ENCODE measurements at places on chromosomes 16 and 17. TPM values are rescaled to one million over a fixed set of nuclear protein-coding genes. Genes with fewer than 3 reads are reported as not detected.

DNA sequence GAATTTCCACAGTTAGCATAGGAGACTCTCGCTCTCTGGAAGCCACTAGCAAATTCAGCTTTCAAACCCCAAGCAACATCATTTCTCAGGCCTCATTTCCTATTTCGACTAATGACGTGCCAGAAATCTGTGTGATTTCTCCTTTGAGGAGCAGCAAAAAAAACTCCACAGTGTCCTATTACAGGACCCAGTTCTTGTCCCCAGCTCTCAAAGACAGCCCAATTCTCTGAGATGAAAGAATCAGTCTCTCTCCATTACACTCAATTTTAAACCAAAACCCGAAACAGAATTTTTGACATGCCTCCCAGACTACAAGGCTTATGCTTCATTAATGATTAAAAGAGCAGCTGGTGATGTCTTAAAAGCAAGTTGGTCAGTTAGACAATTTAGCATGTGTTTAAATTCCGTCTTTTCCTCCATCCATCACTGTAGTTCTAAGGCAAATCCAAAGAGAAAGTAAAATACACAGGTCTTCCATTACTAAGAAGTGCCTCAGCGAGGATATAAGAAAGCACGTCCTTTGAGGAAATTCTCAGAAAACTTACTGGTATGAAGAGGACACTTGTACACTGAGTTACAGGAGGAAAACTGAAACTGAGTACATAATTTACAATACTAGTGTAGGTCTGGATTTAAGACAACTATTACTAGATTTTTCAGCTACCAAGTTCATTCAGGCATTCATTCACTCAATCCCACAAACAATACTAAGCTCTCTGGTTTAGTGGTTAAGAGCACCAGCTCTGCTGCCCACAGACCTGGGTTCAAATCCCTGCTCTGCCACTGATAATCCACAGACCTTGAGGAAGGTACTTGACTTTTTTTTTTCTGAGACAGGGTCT lies 12.5 kb downstream of the TOM1L2 start:
- no peak for DNase-seq

DNA sequence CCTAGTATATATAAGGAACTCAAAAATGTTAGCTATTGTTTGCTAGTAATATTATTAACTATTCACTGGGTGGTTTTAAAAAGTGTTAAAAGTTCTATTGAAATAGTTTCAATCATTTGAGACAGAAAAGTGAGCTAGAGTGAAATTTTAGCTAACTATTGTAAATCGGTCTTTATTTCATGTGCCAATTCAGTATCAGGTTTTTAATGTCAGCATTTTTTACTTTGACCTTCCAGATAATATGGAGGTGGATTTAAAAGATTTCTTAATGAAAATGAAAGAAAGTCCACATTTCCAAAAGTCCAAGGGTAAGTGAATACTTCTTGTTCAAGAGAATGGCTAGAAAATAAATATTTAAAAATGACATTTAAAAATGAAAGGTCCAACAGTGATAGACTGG lies 90.9 kb downstream of the EFCAB13 start:
- DNase-seq: no peak

DNA sequence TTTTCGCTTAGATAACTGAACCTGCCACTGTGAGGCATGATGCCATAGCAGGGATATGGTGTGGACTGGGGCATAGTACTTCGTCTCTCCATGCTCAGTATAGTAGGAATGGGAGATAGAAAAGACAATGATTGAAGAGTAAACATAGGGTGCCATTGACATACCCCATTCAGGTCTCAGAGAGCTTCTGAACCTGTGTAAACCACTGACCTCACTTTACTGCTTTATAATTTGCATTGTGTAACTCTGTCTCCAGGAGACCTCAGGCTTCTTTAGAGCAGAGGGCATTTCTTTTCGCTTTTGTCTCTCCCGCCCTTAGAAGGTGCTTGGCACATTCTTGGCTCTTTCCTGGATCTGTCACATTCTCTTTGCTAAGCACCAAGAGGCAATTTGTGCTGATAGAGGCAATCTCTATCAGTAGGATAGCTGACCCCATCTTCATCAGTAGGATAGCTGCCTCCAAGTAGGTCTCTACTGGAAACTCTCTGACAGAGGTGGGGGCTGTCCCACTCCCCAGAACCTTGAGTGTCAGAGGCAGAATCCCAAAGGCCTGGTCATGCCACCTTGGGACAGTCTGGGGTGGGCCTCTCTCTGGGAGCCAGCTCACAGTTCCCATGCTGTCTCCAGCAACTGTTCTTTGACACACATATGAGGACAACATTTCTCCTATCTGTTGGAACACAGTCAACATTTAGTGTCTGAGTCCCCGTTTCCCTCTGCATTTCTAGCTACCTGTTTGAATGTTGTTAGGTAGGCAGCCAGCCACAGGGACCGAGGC lies 181.9 kb downstream of the UTP18 start:
- no peak for DNase-seq

GRCh38 chr17:9183306-9183705 lies 162.0 kb downstream of the NTN1 start:
- no peak for DNase-seq

DNA sequence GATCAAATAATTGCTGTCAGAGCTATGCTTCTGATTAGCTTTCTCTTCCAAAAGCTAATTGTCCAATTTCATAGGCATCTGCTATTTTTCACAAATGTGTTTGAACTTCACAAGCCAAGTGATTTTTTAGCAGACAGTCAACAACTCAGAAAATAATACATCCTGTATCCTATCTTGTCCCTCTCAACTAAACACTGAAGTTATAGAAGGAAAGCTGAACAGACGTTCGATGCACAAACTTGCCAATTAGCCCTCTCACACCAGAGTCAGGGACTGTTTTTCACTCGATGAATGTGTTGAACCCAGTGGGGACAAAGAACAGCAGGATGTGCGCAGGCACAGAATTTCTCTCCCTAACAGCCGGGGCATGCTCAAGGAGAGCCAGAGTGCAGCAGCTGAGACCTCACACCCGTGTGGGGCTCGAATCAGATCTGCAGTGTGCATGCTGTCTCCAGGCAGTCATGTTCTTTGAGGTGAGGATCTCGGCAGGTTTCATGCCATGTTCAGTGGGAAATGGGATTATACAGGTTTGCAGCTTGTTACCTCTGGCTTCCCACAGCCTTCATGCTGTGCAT lies 246.7 kb upstream of the SDK2 start:
- DNase-seq: no peak

DNA sequence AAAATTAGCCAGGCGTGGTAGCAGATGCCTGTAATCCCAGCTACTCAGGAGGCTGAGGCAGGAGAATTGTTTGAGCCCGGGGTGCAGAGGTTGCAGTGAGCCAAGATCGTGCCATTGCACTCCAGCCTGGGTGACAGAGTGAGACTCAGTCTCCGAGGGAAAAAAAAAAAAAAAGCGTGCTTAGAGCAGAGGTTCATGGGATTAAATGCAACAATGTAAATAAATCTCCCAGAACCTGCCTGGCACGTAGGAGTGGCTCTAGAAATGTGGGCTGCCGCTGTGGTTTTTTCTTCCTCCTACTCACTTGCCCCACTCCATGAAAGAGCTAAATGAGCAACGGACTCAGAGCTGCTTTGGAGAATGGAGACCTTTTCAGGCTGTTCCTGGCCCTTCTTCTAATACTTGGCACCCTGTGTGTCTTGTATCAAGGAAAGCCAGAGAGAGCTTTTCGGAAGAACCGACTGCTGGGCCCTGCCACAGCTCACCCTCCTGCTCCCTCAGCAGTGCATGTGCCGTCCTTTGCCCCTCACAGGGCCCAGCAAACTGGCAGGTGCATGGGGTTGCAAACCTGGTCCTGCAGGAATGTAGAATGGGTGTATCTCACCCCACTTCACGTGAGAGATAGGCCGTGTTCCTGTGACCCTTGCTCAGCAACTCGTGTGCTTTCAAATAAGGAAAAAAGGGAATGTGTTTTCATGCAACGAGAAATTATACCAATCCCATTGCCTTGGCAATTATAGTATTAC lies 52.0 kb downstream of the LDHD start:
- peak; percentile 53 for DNase-seq

GRCh38 chr17:8868529-8868951 lies 1.1 kb upstream of the PIK3R6 start:
- no peak for DNase-seq

- DNase-seq: no peak
These were observed 893 bp downstream of the HCFC1R1 start for GRCh38 chr16:3022684-3023414.

DNA sequence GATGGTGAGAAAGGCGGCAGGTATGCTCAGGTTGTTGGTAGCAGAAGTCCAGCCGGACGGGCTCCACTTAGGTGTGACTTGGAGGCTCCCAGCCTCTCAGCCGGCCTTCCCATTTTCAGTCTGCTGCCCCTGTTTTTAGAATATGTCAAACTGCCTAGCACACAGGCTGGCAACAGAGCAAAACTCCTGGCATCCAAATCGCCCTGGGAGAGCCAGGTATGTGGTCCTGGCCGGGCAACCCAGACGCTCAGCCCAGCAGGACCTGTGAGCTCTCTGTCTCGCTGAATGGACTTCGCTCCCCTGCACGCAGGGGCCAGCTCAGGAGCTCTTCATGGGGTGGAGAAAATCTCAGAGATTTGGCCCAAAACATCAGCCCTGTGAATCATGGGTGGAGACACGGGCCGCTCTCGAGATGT lies 147.9 kb upstream of the CHMP6 start:
- DNase-seq: no peak

DNA sequence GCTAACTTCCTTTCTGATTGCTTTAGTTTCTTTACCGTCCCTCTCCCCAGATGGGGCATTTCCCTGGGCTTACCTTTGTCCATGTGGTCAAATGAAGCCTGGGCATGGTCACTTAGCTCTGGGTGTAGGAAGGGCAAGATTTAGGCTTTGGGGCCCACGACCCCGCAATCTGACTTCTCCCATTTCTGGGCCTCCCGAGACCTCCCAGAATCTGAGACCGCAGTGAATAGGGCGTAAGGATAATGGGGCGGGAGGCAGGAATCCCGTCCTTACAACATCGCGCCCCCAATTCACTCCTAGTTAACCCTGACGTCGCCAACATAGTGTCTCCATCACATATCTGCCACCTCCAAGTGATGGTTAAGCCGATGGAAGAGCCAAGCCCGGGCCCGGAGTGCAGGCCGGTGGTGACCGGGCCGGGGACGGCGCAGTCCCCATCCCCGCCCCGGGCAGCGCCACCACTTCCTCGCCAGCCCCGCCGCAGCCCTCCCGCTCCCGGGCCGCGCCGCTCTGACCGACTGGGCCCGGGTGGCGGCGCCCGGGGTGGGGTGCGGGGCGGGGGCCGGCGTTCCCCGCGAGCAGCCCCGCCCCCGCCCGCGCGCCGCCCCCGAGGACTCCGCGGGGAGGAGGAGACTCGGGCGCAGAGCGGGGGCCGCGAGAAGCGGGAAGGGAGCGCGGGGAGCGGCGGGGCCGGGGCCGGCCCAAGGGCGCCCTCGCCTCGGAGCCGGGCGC lies at the start of gene RHBDL3:
Gene RHBDL3 (plus strand): TSS at position 641 of the 732 bp plus-strand sequence. CDS start 358 bp downstream, outside the sequence.
- DNase-seq: peak; percentile 43

GRCh38 chr17:64092952-64093451 lies 36.9 kb downstream of the ERN1 start:
- DNase-seq: no peak

- no peak for DNase-seq
These were observed 86.6 kb upstream of the NETO2 start for GRCh38 chr16:47230296-47230695.

DNA sequence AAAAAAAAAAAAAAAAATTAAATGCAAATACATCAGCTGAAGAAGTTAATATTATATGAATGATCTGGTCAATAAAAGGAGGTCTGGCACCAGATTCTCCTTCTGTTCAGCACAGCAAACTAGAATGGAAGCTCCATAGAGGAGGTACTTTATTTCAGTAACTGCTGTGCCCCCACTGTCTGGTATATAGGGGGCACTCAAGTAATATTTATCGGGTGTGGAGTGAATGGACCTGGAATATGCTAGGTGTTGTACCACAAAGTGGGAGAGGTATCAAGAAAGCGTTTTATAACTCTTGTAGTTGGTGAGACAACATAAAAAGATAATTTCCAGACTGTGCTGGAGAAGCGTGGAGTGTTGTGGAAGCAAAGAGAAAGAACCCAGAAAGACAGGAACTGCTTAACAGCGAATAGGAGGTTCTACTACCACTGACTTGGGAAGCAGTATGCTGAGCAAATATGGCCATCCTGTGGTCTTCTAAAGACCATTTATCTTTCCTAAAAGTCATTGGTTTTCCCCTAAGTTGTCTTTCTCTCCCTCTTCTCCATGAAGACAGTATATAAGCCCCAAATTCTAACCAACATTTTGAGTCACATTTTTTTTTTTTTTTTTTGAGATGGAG lies 12.2 kb upstream of the PRKCA start:
- no peak for DNase-seq

DNA sequence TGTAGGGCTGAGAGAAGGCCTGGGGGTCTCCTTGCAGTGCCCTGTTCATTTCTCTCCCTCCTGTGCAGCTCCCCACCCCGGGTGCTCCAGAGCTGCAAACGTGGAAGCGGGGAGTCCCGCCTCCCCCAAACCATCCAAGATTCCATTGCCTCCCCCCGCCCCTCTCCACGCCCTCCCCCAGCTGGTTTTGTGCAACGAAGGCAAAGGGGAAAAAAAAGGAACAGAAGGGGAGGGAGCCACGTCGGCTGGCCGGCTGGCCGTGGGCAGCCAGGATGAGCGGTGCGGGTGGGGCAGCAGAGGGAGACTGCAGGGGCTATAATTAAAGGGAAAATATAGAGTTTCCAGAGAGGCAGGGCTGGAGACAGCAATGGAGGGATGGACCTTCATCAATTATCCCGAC lies 1.7 kb upstream of the COL1A1 start:
- no peak for DNase-seq

- DNase-seq: peak; percentile 28
These were observed 129.7 kb upstream of the CHMP6 start for GRCh38 chr17:80861892-80862291.

DNA sequence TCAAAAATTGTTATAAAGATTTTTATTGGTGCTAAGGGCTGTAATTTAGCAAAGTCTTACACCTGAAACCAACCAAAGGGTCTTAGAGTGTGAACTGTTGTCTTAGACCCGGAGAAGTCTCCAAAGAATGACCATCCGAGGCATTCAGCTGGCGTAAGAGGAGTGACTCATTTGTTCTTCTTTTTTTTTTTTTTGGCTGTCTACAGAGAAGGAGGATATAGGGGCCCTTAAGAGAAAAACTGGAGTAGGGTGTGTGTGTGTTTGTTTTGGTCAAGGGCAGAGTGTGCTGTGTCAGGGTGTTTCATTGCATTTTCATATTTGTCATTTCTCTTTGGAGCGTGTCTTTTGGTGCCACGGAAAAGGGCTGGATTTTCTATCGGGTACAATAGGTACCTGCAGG lies 508.0 kb downstream of the WWOX start:
- no peak for DNase-seq

GRCh38 chr16:86307514-86307903 lies 202.8 kb upstream of the FOXF1 start:
- no peak for DNase-seq

- DNase-seq: no peak
These were observed 2.7 kb downstream of the TLCD1 start for GRCh38 chr17:28723159-28723835.

The CSH2 gene
- not detected for total RNA-seq

The ANKS4B gene
- total RNA-seq: not detected

The C17orf67 gene
- total RNA-seq: 3.6 TPM

The TRIM16 gene
- 20.6 TPM for total RNA-seq

The LLGL2 gene
- total RNA-seq: 111 TPM

The CDH8 gene
- 0.71 TPM for total RNA-seq

The MEFV gene
- total RNA-seq: 13.5 TPM

The C1QTNF1 gene
- total RNA-seq: 24.9 TPM

The SLFN14 gene
- 0.59 TPM for total RNA-seq

The TMED6 gene
- total RNA-seq: 0.77 TPM

The KREMEN2 gene
- total RNA-seq: not detected

The MYH10 gene
- 83.3 TPM for total RNA-seq

The TP53TG3 gene
- total RNA-seq: not detected

The CYBA gene
- 371 TPM for total RNA-seq

The CIITA gene
- 119 TPM for total RNA-seq

The HBA1 gene
- 217 TPM for total RNA-seq

All from lower lobe of right lung (tissue), 2 donors.